ENCODE measurements at places on chromosomes 1 and 21. TPM values are rescaled to one million over a fixed set of nuclear protein-coding genes. Genes with fewer than 3 reads are reported as not detected.

DNA sequence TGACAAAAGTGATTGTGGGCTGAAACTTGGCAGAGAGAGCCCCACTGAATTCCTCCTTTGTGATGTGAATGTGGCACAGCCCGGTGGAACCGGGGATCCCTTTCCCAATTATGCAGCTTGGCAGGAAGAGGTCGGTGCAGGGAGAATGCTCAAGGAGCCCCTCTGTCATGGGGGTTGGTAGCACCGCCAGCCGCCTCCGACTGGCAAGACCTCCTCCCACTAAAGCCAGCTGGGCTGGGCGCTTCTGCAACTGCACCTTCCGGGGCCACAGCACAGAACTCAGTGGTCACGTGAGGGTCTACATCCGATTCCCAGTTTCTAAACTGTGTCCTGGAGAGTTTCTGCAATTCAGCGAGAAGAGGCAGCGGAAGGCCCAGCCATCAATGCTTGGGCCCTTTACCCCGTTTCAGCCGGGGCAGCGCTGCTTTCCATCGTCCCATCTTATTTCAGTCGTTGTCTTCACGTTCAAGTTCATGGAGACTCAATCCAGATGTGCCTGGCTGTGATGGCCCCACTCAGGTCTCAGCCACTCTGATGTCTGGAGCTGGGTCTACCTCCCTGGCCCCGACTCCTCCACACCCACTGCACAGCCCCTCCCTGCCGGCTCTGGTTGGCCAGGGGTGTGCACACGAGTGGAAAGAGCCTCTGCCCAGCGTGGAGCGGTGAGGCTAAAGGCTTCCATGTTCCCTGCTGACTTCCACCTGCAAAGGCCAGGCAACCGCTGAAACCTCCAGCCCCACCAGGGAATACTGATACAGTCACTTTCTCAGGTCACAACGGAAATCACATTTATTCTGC, 39.8 kb upstream of the FHAD1 start:
- no peak for DNase-seq

The TNFRSF1B gene
- polyA plus RNA-seq, result 12.1 TPM

DNA sequence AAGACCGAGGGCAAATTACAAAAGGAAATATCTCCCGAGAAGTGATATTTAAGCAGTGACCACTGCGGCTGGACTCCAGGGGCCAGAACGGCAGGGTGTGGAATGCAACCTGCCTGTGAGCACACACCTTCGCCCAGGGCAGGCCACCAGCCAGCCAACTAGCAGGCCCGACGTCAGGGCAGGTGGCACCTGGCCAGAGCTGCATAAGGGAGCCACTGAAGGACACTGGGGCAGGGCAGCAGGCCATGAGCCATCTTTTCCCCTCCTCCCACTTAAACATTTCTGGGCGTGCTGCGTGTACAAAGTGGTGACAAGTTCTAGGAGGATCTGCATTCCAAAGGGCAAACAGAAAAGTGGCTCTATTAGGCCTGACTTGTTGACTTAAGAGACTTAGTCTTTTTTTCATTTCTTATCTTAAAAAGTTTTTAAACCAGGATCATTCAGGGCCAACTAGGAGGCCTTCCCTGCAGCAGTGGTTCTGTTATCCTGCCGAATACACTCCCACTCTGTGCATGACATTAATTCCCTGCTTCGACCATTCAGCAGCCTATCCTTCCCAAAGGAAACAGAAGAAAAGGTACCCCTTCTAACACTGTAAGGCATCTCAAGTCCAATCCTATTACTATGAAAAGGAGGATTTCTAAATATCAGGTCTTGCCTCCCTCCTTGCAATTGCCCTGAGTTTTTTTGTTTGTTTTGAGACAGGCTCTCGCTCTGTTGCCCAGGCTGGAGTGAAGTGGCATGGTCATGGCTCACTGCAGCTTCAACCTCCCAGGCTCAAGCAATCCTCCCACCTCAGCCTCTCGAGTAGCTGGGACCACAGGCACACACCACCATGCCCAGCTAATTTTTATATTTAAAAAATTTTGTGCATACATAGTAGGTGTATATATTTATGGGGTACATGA, 96.3 kb downstream of the BCAR3 start:
- no peak for DNase-seq

GRCh38 chr1:149844101-149844500, 55.3 kb upstream of the BOLA1 start:
- no peak for DNase-seq

DNA sequence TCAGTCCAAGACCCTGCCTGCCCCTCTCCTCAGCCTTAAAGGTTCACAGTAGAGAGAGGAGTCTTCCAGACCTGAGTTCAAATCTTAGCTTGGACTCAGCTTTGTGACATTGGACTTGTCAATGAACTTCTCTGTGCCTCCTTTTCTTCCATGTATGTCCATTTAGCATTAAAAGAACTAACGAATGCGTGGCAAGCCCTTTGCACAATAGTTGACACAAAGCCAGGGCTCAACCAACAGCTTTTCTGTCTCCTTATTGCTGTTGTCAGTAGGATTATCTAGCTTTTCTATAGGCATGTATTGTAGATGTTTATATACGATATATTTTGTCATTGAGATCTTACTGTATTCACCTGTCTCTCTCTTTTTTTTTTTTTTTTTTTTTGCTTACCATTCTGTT, 450.8 kb downstream of the PTPRU start:
- DNase-seq, result no peak

- no peak for DNase-seq
Measured at GRCh38 chr1:228012555-228012954, 5.8 kb downstream of the WNT3A start.

DNA sequence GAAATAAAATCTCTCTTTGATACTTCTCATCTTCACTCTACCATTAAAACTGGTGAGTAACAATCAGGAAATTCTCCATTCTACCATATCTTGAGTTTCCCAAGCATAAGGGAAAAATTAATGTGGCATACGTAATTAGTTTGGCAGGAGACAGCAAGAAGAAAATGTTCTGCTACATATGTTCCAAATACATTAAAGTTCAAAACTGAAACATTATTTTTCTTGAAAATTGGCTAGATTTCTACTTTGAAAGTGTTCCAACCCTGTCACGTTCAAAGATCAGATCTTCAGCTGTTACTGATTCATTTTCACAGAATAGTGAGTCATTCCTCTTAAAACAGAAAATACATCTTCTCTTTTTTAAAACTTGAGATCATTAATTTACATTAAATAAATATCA, 48.5 kb downstream of the PIGK start:
- peak; percentile 31 for DNase-seq

The IL12RB2 gene
- polyA plus RNA-seq, result 0.76 TPM

The UBE2G2 gene
- 131 TPM for polyA plus RNA-seq

- no peak for DNase-seq
Measured at GRCh38 chr1:241751524-241751923, 96.5 kb upstream of the EXO1 start.
